Stimulated activated CD8-positive, alpha-beta memory T cell treated with anti-CD3 and anti-CD28 coated beads, Interleukin-7, amount 100 ng/mL, for 1 hour (primary cell): ENCODE measurements at places on chromosomes 6 and 20.

GRCh38 chr6:124028117-124028516 is 224.5 kb downstream of the NKAIN2 start:
- no peak for DNase-seq

- DNase-seq: no peak
Observed at GRCh38 chr6:4950836-4951533, 52.9 kb downstream of the RPP40 start.

GRCh38 chr6:79762370-79762769 is 131.2 kb downstream of the SH3BGRL2 start:
- no peak for DNase-seq

DNA sequence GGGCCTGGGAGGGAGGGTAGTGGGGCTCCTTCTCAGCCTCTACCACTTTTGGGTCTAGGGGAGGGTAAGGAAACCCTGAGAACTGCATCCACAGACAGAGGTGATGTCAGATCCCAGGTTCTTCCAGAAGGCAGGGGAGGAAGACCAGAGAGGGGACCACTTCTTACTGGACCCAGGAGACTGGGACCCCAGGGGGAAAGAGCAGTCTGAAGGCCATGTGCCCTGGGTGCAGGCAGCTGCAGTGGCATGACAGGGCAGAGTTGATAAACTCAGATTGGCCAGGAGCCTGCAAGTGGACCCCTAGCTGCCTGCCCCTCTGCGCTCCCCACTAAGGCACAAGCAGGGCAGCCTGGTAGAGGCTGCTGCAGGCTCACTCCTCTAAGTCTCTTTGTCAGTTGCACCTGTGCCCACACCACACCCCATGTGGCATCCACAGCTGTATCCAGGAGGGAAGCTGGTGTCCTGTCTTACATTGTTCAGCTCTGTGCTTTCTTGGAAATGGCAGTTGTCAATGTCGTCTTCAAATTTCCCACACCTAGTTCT is 2.7 kb downstream of the CST9L start:
- DNase-seq: no peak

DNA sequence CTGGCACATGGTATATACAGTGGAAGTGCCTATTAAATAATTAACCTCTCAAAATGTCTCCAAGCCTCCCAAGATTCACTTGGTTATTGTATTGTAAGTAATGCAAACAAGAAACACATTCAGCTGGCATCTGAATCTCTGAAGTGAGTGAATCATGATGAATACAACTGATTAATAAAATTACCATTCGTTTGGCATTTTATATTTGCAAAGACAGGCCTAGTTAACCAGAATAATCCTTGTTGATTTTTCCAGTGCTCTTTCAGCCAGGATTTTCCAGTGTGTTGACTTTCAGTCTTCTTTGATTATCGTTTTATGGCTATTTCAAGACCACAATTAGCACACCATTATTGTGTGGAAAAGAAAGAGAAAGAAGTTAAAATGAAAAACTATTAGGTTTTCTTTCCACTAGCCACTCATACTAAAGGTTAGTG is 20.3 kb downstream of the SLC22A2 start:
- no peak for DNase-seq

- no peak for DNase-seq
Observed at GRCh38 chr6:145199961-145200360, 535.4 kb downstream of the EPM2A start.

DNA sequence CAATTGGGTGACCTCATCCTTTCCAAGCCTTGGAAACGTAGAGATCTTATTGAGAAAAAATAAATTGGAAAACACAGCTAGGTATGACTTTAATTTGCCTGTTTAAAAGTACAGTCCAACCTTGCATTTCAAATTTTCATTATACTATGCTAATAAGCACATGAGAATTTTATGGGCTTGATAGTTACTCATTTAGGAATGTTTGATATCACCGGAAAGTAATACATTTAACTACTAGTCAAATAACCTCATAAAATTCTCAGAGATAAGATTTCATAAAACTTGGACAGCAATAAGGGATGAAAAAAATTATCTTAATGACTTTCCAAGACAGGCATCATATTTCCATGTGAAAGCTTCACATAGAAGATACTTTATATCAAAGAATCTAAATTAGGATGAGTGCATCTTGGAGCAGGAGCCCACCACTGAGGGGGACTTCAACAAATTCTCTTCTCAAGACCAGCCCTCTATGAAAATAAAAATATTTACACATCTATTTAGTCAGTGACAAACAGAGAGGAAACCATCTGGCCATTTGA is 236.3 kb downstream of the EPHA7 start:
- DNase-seq: no peak

GRCh38 chr20:50346374-50347283 is 156.0 kb downstream of the CEBPB start:
- DNase-seq: no peak

DNA sequence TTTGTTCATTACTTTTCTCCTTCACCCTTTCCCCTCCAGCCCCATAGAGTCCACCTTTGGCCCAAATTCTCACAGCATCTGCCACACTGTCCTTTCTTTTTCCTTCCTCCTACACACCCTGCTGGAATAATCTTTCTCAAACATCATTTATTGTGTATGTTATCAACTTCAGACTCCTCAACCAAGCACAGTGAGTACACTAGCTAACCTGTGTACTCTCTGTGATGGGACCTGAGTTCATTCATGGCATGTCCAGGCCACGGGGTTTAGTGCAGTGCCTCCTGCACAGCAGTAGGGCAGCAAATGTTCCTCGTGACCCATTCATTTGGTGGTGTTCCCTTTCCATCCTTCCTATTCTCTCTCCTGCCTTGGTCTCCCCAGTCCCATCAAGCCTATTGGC is 7.1 kb upstream of the ARMC12 start:
- no peak for DNase-seq

- DNase-seq: no peak
Observed at GRCh38 chr6:124881898-124882578, 80.2 kb upstream of the RNF217 start.

- no peak for DNase-seq
Observed at GRCh38 chr20:50429412-50429811, 80.8 kb upstream of the PTPN1 start.

GRCh38 chr6:137707590-137708360 is 159.3 kb upstream of the TNFAIP3 start:
- DNase-seq: peak; percentile 64

- DNase-seq: no peak
Observed at GRCh38 chr6:64932486-64932885, 774.5 kb downstream of the EYS start.

- DNase-seq: no peak
Observed at GRCh38 chr6:157017861-157018260, 240.7 kb downstream of the ARID1B start.

DNA sequence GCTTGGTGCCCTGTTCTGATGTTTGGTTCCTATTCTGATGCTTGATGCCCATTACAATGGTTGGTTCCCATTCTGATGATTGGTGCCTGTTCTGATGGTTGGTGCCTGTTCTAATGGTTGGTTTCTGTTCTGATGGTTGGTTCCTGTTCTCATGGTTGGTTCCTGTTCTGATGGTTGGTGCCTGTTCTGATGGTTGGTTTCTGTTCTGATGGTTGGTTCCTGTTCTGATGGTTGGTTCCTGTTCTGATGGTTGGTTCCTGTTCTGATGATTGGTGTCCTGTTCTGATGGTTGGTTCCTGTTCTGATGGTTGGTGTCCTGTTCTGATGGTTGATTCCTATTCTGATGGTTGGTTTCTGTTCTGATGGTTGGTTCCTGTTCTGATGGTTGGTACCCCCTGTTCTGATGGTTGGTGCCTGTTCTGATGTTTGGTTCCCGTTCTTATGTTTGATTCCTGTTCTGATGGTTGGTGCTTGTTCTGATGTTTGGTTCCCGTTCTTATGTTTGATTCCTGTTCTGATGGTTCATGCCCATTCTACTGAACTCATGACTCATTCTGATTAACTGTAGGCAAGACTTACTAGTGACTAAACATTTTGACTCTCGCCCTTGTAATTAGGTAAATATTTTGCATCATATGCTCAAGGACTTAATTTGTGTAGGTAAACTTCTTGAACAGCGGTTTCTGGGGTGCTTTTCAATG is 146.2 kb downstream of the DLL1 start:
- no peak for DNase-seq

DNA sequence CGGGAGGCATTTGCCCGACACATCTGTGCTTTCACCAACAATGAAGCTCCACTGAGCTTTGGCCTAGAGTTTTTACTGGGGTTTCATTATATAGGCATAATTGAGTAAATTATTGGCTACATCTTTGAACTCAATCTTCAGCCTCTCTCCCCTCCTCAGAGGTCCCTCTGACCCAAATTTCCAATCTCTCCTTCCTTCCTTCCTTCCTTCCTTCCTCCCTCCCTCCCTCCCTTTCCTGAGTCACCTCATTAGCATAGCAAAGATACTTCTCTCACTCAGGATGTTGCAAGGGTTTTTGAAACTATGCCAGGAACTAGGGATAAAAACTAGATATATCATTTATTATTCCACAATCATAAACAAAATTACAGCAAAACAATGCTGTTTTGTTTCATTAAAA is 238.2 kb upstream of the PRND start:
- no peak for DNase-seq

DNA sequence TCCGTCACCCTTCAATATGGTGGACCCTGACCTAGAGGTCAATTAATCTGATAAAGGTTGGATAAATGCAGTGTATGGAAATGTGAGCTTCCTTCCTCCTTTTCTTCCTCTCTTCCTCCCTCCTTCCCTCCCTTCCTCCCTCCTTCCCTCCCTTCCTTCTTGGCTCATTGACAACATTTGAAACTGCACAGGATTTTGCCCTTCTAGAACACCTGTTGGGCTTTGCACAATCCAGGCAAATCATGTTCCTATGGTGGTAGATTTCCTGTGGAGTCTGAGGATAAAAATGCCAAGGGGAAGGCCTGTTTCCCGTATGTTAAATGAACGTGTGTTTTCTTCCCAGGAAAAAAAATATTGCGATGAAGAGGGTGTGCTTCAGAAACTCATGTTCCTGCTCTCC is 642.8 kb downstream of the EPM2A start:
- DNase-seq: no peak

- no peak for DNase-seq
Observed at GRCh38 chr6:145015739-145016558, 719.4 kb downstream of the EPM2A start.

DNA sequence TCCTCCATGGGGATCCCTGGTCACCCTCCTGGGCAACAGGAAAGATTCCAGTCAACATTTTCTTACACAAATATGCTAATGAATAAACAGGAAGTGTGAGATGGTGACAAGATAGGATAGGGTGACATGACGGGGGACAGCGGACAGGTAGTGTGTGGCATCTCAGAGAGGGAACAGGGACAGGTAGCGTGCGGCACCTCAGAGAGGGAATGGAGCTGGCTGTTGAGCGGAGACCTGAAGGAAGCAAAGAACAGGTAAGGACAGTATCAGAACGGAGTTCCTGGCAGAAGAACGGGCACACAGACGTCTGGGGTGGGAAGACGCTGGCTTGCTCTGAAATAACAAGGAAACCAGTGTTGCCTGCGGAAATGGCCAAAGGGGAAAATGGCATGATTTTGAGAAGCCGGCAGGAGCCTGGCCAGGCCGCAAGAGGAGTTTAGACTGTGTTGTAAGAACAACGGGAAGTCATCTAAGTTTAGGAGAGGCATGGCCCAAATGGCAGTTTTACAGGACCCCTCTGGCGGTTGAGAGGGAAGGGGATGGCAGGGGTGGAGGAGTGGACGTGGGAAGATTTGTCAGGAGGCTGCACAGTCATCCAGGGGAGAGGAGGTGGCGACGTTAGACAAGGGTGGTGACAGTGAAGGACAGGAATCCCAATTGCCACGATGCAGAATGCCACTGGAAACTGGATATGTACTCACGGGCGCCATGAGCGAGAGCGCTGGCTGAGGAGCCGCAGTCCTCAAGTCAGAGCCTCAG is 111.6 kb downstream of the JPH2 start:
- no peak for DNase-seq

DNA sequence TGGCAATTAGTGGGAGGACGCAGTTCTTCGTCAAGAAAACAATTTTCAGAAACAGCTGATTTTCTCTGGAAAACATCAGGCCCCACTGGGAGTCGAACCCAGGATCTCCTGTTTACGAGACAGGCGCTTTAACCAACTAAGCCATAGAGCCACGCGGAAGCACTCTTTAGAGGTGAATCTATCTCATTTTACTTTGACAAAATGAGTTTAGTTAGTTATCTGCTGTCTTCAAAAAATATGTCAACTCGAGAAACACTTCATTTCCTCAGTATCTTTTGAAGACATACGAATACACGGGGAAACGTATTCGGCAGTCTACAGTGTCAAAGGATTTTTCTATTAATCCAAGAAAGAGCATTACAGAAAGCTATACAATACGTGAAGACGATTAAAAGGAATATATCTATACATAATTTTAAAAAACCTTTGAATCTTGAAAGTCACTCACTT is 26.7 kb downstream of the GPX6 start:
- DNase-seq: no peak

- no peak for DNase-seq
Observed at GRCh38 chr20:16694161-16694560, 35.7 kb upstream of the SNRPB2 start.

GRCh38 chr6:31163922-31164321 is 5.5 kb downstream of the TCF19 start:
- no peak for DNase-seq

DNA sequence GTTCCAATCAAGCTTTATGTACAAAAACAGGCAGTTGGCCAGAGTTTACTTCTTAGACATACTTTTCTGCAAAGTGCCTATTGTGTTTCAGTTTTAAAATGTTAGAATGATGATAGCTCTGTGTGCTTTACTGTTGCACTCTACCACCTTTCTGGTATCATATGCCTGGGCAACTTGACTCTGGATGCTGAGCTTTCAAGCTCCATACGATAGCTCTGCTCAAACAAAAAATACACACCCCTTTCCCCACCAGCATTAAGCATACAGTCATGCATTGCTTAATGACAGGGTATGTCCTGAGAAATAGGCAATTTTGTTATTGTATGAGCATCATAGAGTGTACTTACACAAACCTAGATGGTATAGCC is 123.1 kb downstream of the RCAN2 start:
- DNase-seq: no peak

DNA sequence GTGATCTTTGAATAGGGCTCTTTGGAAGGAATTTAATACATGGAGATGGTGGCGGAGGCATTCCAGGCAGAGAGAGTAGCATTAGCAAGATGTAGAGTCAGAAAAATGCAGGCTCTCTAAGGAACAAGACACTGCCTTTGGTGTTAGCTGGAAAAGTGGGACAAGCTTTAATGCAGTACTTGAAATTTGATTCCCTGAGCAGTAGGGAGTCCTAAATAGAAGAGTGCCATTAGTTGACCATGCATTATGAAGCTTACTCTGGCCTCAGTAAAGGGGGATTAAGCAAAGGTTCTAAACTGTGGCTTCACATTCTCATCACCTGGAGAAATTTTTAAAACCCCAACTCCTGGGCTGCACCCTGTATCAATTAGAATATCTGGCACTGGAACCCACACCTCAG is 494.8 kb upstream of the SOX4 start:
- no peak for DNase-seq

GRCh38 chr20:40797425-40797824 is 108.4 kb upstream of the MAFB start:
- DNase-seq: no peak

DNA sequence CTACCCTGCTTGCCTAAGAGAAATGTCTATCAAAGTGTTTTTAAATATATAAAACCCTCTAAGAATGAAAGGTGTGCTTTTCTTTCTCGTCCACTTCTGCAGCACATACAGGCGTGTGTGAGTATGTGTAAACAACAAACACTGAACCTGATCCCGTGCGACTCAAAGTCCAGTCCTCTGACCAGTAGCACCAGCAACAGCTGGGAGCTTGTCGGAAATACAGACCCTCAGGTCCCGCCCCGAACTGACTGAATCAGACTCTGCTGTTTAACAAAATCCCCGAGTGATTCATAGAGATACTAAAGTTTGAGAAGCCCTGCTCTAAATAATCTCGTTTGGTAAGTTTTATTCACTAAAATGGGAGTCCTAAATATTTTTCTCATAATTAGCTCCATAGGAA is 208.0 kb upstream of the KCNQ5 start:
- DNase-seq: no peak
